ENCODE measurements at places on chromosomes 2 and 18.

GRCh38 chr18:54787616-54788015 is 40.7 kb upstream of the RAB27B start:
- no peak for DNase-seq

DNA sequence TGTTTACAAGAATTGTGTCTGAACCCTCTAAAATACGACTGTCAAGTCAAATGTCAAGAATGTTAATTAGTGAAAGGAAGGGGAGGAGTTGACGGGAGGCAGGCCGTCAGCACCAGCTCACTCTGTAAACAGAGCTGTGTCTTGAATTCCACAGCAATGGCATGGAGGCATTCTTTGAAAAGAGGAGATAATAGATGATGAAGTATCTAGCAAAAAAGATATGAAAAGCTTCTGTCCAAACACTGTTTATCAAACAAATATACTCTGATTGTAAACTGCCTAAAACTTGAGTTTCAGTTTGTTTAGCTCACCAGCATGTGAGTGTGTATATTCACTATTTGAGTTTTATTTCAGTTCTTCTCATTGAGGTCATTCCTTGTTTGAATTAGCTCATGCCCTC is 94.7 kb upstream of the CDC42EP3 start:
- no peak for DNase-seq

DNA sequence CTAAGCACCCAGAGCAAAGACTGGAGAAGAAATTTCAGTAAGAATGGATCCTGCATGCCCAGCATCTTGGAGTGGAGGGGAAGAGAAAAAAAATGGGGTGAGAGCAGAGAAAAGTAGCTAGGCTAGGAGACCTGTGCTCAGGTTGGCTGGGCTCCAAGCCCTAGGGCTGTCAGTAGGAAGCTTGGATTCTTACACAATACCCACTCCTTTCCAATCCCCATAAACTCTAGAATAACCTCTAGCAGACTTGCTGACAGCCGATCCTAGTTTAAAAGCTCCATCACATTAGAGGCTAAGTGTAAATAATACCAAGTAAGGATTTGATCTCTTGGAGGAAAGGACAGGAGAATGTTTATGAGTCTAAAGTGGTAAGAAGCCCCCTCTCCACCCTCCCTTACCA is 46.2 kb upstream of the NABP1 start:
- DNase-seq, result no peak

GRCh38 chr2:29951576-29951975 is 30.2 kb upstream of the ALK start:
- DNase-seq, result no peak

DNA sequence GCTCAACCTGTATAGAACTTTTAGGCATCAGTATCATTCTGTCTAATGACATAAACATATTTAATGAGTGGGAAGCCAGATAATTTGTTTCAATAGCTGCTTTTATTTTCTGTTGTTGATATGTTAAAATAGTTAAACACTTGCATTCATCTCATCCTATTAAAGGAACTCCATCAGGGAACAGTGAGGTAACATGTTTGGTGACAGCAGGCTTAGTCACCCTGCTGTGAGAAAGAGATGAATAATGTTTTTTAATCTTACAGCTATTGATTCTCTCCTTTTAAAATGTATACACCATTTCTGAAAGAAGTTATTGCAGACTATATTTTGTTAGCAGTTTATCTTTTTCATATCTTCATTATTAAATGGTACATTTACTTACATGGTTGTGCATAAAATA is 123.3 kb upstream of the CWC22 start:
- no peak for DNase-seq

- DNase-seq, result no peak
Measured at GRCh38 chr2:235527806-235528469, 34.1 kb downstream of the AGAP1 start.

GRCh38 chr18:35982409-35983114 is 10.1 kb downstream of the RMP24 start:
- no peak for DNase-seq

DNA sequence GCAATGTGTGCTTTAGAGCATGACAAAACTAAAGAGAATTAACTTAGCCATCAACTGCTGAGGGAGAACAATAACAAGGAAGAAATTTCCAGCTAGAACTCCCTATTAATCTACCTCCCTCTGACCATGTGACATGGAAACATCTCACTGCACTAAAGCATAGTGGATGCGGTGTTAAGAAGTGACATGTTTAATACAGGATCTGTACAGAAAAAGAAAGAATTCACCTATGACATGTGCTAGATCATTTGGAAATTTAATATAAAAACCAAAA is 202.3 kb upstream of the KLHL14 start:
- DNase-seq, result no peak

Data from activated naive CD4-positive, alpha-beta T cell (primary cell).